ENCODE measurements at places on chromosomes 3 and 15. TPM values are rescaled to one million over a fixed set of nuclear protein-coding genes. Genes with fewer than 3 reads are reported as not detected.

GRCh38 chr15:41669701-41670100, 9.5 kb downstream of the MGA start:
- H3K4me1 ChIP-seq = peaks cover 6% of the 10 kb centered on the region
- H3K27ac ChIP-seq = no peak overlapping the region
- no peaks in the 10 kb centered on the region for H3K27me3 ChIP-seq

The KNG1 gene
- total RNA-seq = not detected

GRCh38 chr15:27491666-27492621, 521.0 kb downstream of the GABRG3 start:
- DNase-seq = no peak
- no peaks in the 10 kb centered on the region for H3K27me3 ChIP-seq
- no peaks in the 10 kb centered on the region for H3K4me1 ChIP-seq

DNA sequence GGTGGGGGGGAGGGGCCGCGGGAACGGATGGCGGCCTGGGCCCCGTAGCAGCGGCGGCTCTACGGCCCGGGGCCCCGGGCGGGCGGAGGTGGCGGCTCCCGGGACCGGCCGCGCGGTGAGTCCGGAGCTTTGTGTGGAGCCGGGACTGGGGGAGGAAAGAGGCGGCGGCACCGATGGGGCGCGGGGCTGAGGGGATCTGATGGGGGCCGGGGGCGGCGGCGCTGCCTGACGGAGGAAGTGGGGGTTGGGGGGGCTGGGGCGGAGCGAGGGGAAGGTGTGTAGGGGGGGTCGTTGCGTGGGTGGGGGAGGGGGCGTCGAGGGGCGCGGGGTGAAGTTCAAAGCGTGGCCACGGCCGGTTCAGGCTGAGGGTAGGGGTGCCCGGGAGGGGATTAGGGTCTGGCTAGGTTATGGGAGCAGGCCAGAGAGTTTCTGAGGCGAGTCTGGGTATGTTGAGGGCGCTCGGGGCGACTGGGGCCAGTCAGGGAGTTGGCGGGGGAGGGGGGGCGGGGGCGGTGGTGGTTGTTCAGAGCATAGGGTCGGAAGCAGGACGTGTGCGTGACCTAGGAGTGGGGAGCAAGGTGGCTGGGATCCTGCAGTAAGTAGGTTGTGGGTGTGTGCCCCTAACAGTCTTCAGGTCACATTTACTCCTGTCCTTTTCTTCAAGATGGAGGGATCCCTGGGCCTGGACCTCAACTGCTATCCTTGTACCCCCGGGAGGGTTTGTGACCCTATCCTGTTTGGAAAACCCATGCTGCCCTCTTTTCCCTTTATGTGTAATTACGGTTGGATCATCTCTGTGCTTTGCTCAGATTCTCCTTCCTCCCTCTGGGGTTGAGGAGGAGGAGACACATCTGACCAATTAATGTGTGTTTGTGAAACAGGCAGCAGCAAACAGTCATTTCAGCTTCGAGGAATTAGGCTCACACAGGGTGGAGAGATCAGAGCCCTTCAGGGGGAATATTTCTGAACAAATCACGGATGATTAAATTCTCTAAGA, 644 bp downstream of the ZNF609 start:
- no peaks in the 10 kb centered on the region for H3K36me3 ChIP-seq
- H3K27ac ChIP-seq = peak overlapping the region; percentile 59
- H3K4me1 ChIP-seq = peaks cover 53% of the 10 kb centered on the region
- DNase-seq = peak; percentile 74

GRCh38 chr3:135007607-135008006, 212.5 kb downstream of the EPHB1 start:
- H3K4me1 ChIP-seq = no peaks in the 10 kb centered on the region
- peaks cover 3% of the 10 kb centered on the region for H3K27me3 ChIP-seq
- no peak overlapping the region for H3K27ac ChIP-seq
- no peaks in the 10 kb centered on the region for H3K36me3 ChIP-seq

GRCh38 chr3:127610105-127610504, 11.9 kb downstream of the MCM2 start:
- H3K27me3 ChIP-seq = no peaks in the 10 kb centered on the region
- no peak overlapping the region for H3K27ac ChIP-seq
- no peak overlapping the region for H3K4me3 ChIP-seq
- DNase-seq = no peak
- peaks cover 93% of the 10 kb centered on the region for H3K36me3 ChIP-seq

The TXNRD3 gene
- 5.5 TPM for total RNA-seq

DNA sequence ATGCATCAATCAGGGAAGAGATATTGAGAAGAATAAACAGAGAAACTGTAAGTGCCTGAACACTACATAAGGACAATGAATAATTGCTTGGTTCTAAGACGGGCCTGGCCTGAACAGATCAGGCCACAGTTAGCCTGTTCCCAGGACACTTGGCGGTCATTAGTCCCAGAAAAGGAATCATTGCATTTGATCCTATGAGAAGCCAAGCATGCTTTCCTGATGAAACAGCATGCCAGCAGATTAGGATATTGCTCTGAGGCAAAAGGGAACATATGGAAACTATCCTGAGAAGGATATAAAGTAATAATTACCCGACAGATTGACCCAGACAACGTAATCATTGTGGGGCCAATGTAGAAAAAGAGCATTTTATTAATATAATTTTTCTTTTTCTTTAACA, 51.9 kb downstream of the STRIT1 start:
- H3K36me3 ChIP-seq = no peaks in the 10 kb centered on the region
- H3K4me1 ChIP-seq = no peaks in the 10 kb centered on the region
- no peak overlapping the region for H3K27ac ChIP-seq

The AGBL1 gene
- total RNA-seq = not detected

DNA sequence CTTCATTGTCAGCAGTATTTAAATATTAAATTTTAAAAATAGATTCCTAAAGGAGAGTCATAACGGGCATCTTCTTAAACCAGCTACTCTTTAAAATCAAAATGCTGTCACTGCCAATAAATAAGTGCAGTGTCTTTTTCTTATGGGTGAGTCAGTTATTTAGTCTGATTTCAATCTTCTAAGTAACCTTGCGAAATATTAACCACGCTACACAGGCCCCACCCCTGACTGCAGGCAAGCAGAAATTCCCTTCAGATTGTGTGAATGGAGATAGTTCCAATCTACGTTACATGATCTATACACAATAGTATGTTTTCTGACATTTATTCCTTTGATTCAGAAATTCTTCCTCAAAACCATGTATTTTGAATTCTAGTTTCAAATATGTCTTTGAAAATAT, 141.5 kb downstream of the GADL1 start:
- H3K4me3 ChIP-seq = no peak overlapping the region
- no peaks in the 10 kb centered on the region for H3K36me3 ChIP-seq
- H3K4me1 ChIP-seq = peaks cover 81% of the 10 kb centered on the region
- peak; percentile 82 for DNase-seq

The MYO5A gene
- 16.8 TPM for total RNA-seq

The EIF3J gene
- 208 TPM for total RNA-seq

The ARL13B gene
- total RNA-seq = 18.4 TPM

DNA sequence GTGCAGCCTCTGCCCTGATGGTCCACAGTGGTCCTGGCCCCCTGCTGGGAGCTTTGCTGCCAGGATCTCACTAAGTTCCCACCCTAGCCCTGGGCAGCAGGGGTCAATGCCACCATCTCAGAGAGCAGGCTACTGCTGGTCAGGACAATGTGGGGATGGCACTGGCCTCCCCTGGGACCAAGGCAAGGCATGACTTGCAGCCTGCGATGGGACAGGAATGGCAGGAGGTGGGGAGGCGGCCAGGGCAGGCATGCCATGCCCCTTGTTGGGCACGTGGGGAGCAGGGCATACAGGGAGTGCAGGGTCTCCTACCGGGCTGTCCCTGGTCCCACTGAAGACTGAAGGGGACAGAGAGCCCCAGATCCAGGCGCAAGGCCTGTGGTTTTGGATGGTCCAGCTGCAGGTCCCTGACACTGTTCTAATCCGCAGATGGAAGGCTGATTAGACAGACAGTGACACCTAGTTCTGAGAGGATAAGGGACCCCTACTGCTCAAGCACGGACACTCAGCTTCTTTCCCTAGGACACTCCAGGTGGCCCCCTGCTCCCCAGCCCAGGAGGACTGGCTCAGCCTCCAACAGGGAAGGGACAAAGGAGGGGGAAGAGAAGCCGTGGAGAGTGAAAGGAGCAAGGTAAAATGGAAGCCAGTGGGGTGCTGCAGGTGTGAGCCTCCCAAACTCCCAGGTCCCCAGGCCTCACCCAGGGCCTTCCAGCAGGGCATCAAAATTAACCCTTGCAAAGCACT, 69.2 kb upstream of the RPL32 start:
- no peaks in the 10 kb centered on the region for H3K36me3 ChIP-seq
- H3K4me1 ChIP-seq = no peaks in the 10 kb centered on the region
- H3K27ac ChIP-seq = no peak overlapping the region

GRCh38 chr15:41716864-41717263, 56.7 kb downstream of the MGA start:
- no peak overlapping the region for H3K27ac ChIP-seq
- no peak overlapping the region for H3K4me3 ChIP-seq
- H3K4me1 ChIP-seq = no peaks in the 10 kb centered on the region
- peaks cover 16% of the 10 kb centered on the region for H3K36me3 ChIP-seq
- no peak for DNase-seq

The MGA gene
- 42.1 TPM for total RNA-seq

DNA sequence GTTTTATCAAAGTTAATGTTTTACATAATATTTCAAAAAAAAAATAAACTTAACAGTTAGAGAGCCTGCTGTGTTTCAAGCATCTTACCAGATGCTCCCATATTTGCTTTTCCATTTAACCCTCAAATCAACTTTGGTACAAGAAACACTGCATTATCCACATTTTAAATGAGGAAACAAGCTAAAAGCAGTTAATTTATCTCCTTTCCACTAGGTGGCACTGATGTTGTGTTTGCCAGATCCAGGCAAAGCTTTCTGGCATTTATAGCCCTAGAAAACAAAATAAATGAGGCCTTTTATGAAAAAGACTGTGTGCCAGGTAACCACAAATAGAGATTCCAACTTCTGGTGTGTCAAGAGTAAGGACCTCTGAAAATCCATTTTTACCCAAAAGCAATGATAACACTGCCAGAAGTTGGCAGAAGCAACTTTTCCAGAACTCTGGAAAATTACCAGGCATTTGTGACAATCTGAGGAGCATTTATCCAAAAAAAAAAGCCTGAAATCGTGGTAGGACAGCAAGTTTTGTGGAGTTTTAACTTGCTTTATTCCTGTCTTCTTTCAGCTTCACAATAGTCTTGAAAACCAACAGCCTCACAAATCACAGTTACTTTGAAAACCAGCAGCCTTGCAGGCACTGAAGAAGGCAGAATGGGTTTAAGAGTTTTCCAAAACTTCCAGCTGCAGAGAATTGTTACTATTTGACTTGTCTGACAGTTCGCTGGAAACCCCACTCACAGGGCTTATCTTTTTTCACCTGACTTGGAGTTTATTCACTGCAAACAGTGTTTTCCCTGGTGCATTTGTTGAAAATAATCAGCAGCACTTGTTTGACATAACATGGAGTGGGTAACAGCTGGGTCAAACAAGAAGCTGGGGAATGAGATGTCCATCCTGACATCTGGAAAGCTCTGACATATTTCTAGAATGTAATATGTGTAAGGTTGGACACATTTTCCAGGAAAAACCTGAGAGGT, 9.2 kb downstream of the FAM162A start:
- peaks cover 38% of the 10 kb centered on the region for H3K4me1 ChIP-seq
- H3K27ac ChIP-seq = peak overlapping the region; percentile 12
- peak; percentile 75 for DNase-seq

The TERC gene
- total RNA-seq = 5.8 TPM

DNA sequence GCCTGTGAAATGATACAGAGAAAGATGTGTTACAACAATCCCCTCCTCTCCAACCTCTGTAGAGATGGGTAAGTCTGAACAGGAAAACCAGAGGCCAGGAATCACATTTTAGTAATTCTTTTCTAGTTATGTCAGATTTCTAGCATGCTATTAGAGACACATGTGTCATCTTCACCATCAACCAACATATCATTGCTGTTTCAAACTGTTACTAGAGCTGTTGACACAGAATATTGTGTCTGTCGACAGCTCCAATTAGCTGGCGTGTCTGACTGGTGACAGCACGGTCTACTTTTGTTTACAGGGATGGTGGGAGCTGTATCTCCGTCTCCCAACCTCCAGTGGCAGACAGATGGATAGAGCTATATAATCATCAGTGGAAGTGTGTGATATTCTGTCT, 393.2 kb downstream of the SOX2 start:
- no peak overlapping the region for H3K27ac ChIP-seq
- no peak overlapping the region for H3K4me3 ChIP-seq
- H3K4me1 ChIP-seq = peaks cover 4% of the 10 kb centered on the region
- DNase-seq = no peak
- H3K27me3 ChIP-seq = no peaks in the 10 kb centered on the region

The EFHB gene
- 0.68 TPM for total RNA-seq

DNA sequence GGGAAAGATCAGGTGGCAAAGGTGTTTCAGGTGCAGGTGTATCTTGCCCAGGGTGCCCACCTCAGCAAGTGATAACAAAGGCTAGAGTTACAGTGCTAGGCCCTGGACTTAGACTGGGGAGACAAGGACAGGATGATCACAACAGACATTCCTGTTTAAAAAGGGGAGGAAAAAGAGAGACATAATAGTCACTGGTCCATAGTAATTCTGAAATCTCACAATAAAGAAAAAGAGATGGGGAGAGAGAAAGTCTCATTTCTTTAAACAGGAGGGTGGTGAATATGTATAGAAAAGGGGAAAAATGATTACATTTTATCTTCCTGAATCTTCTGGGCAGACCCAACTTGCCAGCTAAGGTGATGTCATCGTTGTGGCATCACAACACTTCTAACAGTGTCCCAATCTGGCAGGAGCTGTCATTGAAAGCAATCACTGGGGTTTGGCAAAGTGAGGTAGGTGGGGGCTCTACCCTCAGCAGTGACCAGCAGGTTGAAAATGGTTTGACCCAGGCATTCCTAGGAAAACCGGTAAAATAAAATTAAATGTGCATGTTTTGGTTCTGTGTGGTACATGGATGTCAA, 99.5 kb downstream of the ZNF621 start:
- H3K4me3 ChIP-seq = no peak overlapping the region
- DNase-seq = no peak
- H3K36me3 ChIP-seq = no peaks in the 10 kb centered on the region
- no peak overlapping the region for H3K27ac ChIP-seq
- no peaks in the 10 kb centered on the region for H3K27me3 ChIP-seq
- no peaks in the 10 kb centered on the region for H3K4me1 ChIP-seq

The SPRED1 gene
- 17.3 TPM for total RNA-seq

DNA sequence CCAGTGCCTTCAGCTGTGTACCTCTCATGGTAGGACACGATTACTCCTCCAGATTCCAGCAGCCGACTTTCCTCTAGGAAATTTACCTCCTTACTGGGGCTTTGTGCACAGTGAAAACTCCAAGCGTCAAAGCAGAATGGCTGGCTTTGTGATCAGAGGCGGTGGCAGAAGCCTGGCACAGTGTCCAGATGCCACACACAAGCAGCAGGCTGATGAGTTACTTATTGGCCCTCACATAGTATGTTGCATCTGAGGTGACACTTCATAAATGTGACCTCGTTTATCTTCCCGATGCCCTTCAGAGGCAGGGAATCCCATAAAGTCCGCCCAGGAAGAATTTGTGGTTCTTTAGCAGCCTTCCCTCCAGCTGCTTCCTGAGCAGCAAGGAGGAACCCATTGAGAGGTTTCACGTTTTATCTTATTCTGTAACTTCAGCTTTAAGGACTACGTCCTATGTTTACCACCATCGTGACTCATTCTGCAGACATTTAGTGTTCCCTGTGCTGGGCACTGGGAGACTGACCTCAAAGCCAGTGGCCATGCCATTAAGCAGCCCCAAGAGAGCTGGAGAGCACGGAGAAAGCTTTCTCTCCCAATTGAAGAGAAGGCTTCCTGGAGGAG, 107.1 kb upstream of the C15orf61 start:
- peaks cover 6% of the 10 kb centered on the region for H3K4me1 ChIP-seq
- H3K36me3 ChIP-seq = no peaks in the 10 kb centered on the region
- H3K27me3 ChIP-seq = no peaks in the 10 kb centered on the region
- no peak for DNase-seq
- H3K4me3 ChIP-seq = no peak overlapping the region

The PSMD2 gene
- 622 TPM for total RNA-seq
